ENCODE measurements at places on chromosomes 7 and 10.

DNA sequence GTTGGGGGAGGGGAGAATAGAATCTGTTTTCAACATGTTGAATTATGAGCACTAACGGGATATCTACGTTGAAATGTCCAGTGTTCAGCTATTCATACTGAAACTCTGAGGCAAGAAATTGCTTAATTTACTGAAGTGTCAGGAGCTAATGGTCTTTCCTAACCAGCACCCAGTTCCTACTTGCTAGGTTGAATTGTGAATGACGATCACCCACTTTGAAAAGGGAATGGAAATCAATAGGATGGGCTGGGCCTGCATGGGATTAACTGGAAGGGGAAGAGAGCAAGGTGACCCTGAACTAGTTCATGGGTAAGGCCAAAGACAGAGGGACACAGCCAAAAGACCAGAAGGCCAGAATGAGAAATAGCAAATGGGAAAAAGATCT is 51.3 kb downstream of the HIPK2 start:
- DNase-seq, result no peak

GRCh38 chr10:14459665-14460064 is 128.9 kb upstream of the FRMD4A start:
- DNase-seq, result no peak

- DNase-seq, result peak; percentile 67
Observed at GRCh38 chr10:128125944-128126764, at the start of gene MKI67. TSS of gene MKI67 (minus strand) at chr10:128126423. CDS start at chr10:128125667, 756 bp downstream.

GRCh38 chr10:69865450-69865849 is 63.7 kb downstream of the COL13A1 start:
- DNase-seq, result no peak

DNA sequence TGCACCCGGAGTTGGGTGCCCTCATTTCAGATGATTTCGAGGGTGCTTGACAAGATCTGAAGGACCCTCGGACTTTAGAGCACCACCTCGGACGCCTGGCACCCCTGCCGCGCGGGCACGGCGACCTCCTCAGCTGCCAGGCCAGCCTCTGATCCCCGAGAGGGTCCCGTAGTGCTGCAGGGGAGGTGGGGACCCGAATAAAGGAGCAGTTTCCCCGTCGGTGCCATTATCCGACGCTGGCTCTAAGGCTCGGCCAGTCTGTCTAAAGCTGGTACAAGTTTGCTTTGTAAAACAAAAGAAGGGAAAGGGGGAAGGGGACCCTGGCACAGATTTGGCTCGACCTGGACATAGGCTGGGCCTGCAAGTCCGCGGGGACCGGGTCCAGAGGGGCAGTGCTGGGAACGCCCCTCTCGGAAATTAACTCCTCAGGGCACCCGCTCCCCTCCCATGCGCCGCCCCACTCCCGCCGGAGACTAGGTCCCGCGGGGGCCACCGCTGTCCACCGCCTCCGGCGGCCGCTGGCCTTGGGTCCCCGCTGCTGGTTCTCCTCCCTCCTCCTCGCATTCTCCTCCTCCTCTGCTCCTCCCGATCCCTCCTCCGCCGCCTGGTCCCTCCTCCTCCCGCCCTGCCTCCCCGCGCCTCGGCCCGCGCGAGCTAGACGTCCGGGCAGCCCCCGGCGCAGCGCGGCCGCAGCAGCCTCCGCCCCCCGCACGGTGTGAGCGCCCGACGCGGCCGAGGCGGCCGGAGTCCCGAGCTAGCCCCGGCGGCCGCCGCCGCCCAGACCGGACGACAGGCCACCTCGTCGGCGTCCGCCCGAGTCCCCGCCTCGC is at the start of gene EGFR:
EGFR (plus strand) TSS at position 657 of the 830 bp plus-strand sequence. CDS start 261 bp downstream, outside the sequence.
- no peak for DNase-seq

DNA sequence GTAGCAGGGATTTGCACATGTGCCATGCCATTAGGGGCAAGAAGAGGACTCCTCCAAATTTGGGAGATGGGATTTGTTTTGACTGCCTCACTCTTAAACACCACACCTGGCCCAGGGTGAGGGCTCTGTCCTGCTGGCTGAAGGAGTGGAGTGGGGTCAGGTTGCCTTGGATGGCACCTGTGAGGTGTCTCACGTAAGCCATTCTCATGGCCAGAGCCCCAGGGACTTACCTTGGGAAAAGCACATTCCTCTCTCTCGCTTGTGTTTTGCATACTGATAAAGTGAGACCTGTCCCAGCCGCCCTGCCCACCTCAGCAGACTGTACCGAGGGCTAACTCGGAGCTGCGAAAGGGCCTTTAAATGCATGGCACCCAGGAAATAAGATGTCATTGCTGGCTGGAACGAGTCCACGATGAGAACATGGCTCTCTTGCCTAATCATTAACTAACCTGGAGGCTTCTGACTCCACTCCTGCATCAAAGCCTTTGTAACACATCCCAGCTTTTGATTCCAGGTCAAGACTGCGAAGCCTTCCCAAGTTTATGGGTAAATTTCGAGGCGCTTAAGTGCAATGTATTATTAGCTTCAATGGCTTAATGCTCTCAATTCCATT is 184.0 kb upstream of the RNF32 start:
- no peak for DNase-seq

GRCh38 chr10:47452495-47453140 is 31.3 kb downstream of the ANXA8 start:
- DNase-seq, result no peak

GRCh38 chr10:128907155-128907941 is 559.7 kb upstream of the MGMT start:
- DNase-seq, result no peak

DNA sequence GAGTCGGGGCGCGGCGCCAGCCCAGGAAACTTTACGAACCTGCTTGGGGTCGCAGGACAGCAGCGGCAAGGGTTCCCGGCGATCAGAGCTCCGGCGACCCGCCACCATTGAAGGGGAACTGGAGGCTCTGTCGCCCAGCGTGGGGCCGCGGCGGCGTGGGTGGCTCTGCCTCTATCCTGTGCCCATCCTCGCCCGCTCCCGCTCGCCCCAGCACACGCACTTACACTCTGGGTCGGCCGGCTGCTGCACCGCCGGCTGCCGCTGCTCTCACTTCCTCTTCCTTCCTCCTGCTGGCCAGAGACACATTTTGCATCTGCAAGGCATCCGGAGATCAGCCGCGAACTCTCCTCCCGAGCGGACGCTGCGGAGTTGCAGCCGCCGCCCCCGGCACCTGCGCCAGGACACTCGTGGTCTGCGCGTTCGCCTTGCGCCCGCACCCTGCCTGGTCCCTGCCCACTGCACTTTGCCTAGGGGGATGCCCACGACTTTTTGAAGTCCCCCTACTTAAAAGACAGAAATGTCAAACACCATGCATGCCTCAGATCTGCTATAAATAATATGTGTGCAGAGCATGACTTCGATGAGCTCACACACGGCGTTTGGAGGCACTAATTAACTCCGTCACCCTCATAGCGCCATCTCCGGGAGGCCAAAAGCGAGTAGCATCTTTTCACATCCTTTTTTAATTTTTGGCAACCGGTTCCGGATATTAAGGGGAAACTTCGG is at the start of gene ELMO1:
ELMO1 (minus strand) TSS at position 229 of the 726 bp plus-strand sequence. CDS start 106,174 bp downstream, outside the sequence.
- DNase-seq, result peak; percentile 40

DNA sequence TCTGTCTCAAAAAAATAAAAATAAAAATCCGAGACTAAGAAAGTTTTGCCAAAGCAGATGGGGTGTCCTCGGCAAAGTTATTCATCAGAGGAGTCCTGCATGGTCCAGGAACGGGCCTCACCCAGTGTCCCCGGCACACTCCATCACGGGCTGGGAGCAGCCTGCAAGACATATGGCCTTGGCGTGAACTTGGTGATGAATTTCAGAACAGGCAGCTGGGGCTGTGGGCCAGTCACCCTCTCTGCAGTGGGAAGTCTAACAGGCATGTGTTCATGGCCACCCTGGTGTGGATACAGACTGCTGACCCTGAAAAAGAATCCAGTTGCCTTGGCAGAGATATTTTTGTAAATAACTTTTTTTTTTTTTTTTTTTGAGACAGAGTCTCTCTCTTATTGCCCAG is 34.7 kb downstream of the NPTX2 start:
- no peak for DNase-seq

- no peak for DNase-seq
Observed at GRCh38 chr7:18997477-18998150, 119.8 kb downstream of the TWIST1 start.

GRCh38 chr10:31099664-31100063 is 68.0 kb upstream of the ZNF438 start:
- no peak for DNase-seq

DNA sequence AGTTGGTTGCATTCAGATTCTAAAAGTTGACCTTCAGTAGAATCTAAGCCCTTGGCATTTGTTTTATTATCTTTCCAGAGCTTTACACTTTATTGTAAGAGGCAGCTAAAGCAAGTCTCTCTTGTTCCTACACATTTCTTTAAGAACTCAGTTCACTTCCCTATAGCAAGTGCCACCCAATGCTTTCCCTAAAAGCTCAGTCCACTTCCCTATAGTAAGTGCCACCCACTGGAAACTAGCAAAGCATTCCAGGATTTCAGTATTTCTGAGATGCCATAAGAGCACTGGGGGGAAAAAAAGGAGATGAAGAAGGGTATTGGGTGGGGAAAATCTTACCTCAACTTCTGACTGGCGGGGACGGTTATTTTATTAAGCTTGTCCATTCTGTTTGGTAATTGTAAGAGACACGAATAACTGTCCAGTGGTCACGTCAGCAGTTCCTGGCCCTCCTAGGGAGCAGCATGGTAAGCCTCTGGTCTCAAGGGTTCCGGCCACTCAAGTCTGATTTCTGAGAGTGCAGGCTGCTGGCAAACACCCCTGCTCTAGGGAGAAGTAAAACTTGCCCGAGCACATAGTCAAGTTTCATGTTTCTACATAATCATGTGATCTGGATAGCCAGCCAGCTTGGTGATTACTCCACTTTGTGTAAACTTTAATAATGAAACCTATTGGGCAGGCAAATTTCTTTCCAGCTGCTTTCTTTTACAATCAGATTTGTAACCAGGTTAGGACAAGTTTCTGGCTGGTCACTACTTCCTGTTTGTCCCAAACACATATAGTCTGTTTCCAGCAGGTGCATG is at the start of gene BLNK:
BLNK (minus strand) TSS at position 554 of the 800 bp plus-strand sequence; CDS start at position 383, 171 bp downstream.
- DNase-seq, result no peak

DNA sequence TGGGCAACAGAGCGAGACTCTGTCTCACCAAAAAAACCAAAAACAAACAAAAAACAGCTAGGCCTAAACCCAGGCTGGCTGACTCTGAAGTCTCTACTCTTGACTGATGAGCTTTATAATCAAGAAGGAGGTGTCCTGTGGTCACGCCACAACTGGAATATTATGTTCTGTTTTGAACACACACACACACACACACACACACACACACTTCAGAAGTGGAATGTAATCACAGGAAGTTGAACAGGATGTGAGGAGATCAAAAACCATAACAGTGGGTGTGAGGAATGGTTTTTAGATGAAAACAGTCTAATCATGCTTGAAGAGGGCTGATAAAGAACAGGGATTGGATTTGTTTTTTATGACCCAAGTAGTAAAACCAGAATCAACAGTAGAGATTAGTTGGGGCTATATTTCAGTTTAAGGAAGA is 51.1 kb upstream of the IL6 start:
- DNase-seq, result no peak

- DNase-seq, result no peak
Observed at GRCh38 chr10:103333934-103334520, 16.9 kb downstream of the PCGF6 start.

DNA sequence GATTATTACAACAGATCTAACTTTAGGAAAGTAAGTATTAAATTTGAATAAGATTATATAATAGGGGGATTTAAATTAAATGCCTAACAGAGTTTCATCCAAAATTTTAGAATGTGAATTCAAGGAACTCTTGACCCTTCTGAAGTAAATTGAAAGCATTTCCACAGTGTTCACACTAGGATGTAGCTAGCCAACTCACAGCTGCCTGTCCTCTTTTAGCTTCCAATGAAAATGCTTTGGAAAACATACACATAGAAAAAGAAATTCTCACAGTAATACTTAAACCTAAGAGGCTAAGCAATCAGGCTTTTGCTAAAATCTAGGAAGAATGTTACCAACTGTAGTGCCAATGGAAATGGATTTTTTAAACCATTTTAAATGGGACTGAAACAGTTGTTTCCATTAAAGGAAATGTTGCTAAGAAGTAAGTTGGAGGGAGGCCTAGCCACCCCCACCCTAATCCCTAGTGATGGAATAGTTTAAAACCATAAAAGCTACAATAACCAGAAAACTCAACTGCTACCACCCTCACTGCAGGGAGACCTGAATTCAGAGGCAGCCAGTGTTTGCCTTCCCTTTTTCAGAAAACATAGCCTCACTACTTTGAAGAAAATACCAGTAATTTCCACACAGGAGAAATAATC is 58.3 kb downstream of the REEP3 start:
- no peak for DNase-seq

- DNase-seq, result no peak
Observed at GRCh38 chr7:55271069-55271626, 94.0 kb upstream of the LANCL2 start.

DNA sequence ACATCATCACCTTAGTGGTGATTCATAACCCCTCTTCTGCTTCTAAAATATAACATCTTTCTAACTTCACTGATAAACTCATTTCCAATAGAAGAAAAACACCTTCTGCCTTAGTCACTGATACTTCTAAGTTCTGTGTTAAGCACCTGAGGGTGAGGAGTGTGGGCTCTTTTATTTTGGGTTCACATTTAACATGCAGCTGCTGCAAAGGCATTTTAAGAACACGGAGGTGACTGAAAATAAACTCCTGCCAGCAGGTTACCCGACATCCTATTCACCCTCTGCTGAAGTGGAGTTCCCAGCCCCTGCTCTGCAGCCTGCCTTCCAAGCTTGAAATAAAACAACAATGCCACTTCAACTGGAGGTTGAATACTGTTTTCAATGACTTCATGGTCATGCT is 202.9 kb upstream of the PLXNA4 start:
- no peak for DNase-seq

GRCh38 chr7:91330866-91331265 is 66.6 kb downstream of the FZD1 start:
- no peak for DNase-seq

GRCh38 chr10:119404719-119405519 is 137.6 kb downstream of the RGS10 start:
- no peak for DNase-seq

GRCh38 chr10:122541541-122542002 is 19.0 kb upstream of the DMBT1 start:
- DNase-seq, result no peak

DNA sequence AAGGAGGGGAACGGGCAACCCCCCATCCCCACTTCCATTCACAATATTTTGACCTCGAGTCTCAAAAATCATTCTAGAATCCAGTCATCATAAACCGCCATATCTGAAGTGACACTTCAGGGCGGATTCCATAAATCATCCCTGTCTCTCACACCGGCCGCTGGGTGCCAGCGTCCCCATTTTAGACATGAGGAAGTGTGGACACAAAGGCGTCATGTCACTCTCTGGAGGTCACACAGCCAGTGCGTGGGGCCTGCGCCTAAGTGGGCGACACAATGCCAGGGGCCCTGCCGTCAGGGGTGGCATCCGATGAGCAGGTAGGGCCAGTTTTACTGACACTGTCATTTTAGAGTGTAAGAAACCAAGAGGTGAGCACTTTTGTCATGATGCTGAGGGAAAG is 19.5 kb downstream of the KCNH2 start:
- DNase-seq, result no peak

DNA sequence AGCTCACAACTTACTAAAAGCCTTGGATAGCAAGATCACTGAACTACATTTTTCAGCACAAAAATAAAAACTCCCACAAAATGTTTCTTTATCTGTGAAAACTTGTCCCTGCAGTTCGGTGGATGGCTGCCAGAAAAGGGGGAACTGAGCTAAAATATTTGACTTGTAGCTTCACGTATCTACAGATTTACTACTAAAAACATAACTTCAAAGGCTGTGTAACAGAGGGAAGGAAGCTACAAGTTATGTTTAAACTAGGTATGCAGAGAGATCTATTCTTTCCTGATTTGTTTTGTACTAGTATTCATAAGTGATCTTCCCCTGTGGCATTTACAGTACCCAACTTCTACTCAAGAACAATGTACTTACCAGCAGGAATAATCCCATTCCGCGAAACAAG is 25.1 kb downstream of the SGCE start:
- DNase-seq, result no peak

Measured in activated CD8-positive, alpha-beta memory T cell treated with anti-CD3 and anti-CD28 coated beads for 1 hour (primary cell).